Activated T-helper 2 cell treated with anti-CD3 and anti-CD28 coated beads, Interferon-gamma antibody, Interleukin-2, Interleukin-4, amounts not matched to agents 10 μg/mL and 5 μg/mL and 100 μg/mL, durations not matched to agents 14 hours and 24 hours and 36 hours (primary cell): ENCODE measurements at places on chromosomes 5 and 9.
A peak's percentile ranks its signal among the peaks of the same experiment; 100 is the strongest.

- no peak overlapping the region for H3K4me3 ChIP-seq
- no peak overlapping the region for H3K27ac ChIP-seq
- H3K27me3 ChIP-seq: peaks cover 3% of the 10 kb centered on the region
These were observed 74.0 kb upstream of the SPTLC1 start for GRCh38 chr9:92188969-92189781.

DNA sequence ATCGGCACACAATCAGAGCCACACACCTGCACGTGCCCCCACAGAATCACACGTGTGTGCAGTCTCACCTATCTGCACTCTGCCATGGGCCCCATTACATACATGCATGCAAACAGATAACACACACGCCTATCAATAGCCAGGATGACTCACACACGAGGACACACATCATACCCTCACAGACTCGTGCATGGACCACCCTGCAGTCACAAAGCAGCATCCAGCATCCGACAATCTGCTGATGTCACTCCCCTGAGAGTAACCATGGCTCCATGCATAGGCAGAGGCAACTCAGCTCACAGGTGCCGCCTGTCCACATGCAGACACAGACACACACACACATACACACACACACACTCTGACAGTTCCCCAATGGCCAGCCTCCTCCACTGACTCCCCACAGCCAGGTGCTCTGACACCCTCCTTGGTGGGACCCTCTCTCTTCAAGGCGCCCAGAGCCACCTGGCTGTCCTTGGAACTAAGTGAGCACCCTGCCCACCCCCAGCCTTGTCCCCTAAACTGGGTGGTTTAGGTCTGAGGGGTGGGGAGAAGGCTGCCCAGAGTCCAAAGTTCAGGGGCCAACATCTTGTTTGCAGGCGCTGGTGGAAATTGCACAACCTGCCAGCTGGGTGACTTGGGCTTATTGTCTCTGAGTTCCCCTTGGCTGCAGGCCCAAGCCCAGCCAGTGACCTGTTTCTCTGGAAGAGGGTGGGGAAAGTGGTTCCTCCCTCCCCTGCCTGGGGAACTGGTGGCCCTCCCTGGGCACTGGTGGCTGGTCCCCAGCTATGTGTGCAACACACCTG, 34.6 kb upstream of the NEK6 start:
- H3K36me3 ChIP-seq: no peaks in the 10 kb centered on the region
- no peak overlapping the region for H3K27ac ChIP-seq
- no peak for DNase-seq

GRCh38 chr5:157100140-157100679, 8.6 kb downstream of the HAVCR2 start:
- H3K36me3 ChIP-seq: peaks cover 71% of the 10 kb centered on the region
- peaks cover 30% of the 10 kb centered on the region for H3K4me1 ChIP-seq
- H3K4me3 ChIP-seq: peak overlapping the region; percentile 10

- DNase-seq: no peak
- no peaks in the 10 kb centered on the region for H3K36me3 ChIP-seq
- H3K27ac ChIP-seq: no peak overlapping the region
- peaks cover 20% of the 10 kb centered on the region for H3K27me3 ChIP-seq
- no peak overlapping the region for H3K4me3 ChIP-seq
- H3K4me1 ChIP-seq: no peaks in the 10 kb centered on the region
These were observed 167.9 kb upstream of the ACTBL2 start for GRCh38 chr5:57650360-57651069.

- no peaks in the 10 kb centered on the region for H3K4me1 ChIP-seq
- no peak overlapping the region for H3K27ac ChIP-seq
- H3K4me3 ChIP-seq: no peak overlapping the region
- no peaks in the 10 kb centered on the region for H3K36me3 ChIP-seq
- no peak for DNase-seq
- H3K27me3 ChIP-seq: peaks cover 30% of the 10 kb centered on the region
These were observed 63.2 kb downstream of the LHX2 start for GRCh38 chr9:124074746-124075145.

DNA sequence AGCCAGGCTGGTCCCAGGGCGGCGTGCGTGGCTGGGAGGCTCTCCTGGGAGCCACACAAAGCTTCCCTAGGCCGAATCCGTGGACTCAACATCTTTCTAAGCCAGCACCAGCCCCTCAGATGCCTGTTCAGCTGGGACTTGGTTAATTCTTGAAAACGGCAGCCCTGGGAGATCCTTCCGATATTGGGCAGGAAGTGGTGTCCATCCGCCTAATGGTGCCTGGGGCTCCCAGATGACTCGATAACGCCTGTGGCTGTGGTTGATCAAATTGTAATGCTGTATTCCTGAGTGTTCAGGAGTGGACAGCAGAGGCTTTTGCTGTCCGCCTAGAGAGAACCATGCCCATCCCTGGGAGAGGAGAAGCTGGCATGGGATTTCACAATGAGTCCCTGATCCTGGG, 14.1 kb downstream of the KCNT1 start:
- no peak for DNase-seq
- no peaks in the 10 kb centered on the region for H3K4me1 ChIP-seq
- H3K27ac ChIP-seq: no peak overlapping the region
- no peak overlapping the region for H3K4me3 ChIP-seq
- no peaks in the 10 kb centered on the region for H3K36me3 ChIP-seq

- H3K4me1 ChIP-seq: no peaks in the 10 kb centered on the region
- H3K36me3 ChIP-seq: peaks cover 84% of the 10 kb centered on the region
- no peak overlapping the region for H3K27ac ChIP-seq
These were observed 18.9 kb upstream of the PDCD6 start for GRCh38 chr5:252546-252945.

DNA sequence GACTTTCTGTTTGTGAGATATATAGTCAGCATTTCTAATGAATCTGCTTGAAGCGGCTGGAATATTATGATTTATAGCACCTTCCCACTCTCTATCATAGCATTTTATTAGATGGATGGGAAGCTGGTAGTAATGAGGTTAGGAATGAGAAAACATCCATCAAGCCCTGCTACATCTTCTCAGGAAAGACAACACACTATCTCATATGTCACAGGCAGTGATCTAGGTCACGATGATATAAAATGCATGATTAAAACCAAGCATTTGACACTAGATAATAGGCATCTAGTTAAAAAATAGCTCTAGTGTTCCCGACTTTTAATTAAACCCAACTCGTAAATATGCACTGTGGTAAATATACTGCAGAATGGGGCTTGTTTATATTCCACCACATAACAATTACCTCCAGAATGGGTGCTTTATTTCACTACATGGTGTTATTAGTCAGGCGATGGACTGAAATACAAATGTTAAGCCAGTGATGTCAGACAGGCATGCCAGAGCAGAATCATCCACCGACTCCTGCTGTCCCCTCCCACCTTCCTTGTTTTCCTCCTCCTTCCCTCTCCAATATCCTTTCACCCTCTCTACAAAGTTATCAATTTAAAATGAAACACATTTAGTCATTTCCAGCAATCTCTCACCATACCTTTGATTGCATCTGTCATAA, 286.8 kb downstream of the SPATA31D1 start:
- H3K27ac ChIP-seq: no peak overlapping the region
- DNase-seq: no peak
- no peaks in the 10 kb centered on the region for H3K36me3 ChIP-seq
- no peaks in the 10 kb centered on the region for H3K4me1 ChIP-seq
- no peaks in the 10 kb centered on the region for H3K27me3 ChIP-seq

DNA sequence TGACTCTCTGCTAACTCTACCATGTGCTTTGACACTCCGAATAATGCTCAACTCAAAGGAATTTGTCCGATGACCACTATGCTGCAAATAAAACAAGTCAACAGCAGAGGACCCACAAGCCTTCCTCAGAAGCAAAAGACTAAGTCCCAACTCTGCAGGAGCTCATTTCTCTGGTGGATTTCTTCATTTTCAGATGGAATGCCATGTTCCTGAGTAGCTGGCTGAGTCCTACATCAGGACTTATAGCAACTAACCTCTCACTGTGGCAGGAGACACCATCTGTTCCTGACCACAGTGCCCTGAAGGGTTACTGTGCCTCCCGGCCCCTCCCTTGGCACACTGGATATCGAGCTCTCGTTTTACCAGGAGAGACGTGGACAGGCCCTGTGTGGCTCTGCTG, 20.8 kb downstream of the LHFPL2 start:
- no peak overlapping the region for H3K27ac ChIP-seq
- DNase-seq: no peak
- no peaks in the 10 kb centered on the region for H3K4me1 ChIP-seq

DNA sequence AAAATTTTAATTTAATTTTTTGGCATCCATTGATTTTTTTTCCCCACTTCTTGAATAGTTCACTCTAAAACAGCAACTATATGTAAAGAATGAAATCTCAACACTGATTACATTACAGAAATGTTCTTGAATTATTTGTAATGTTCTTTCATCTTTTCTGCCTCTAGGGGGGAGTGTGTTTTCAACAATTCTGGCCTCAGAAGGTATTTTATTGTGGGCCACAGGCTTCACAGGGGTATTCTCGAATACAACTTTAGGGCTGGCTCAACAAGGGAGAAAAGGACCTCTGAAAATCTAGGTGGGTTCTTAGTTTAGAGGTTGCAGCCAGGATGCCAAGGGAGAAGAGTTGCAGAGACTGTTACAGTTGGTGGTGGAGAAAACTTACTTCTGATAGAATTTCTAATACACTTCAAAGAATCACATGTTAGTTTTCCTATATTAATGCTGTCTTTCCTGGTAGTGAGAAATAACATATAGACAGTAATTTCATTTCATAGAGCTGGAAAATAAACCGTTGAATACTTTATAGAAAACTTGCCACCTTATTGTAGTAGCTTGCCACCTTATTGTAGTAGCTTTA, 3.6 kb upstream of the NPR3 start:
- DNase-seq: no peak
- H3K36me3 ChIP-seq: no peaks in the 10 kb centered on the region
- H3K4me3 ChIP-seq: no peak overlapping the region
- H3K27me3 ChIP-seq: peaks cover 44% of the 10 kb centered on the region
- peaks cover 15% of the 10 kb centered on the region for H3K4me1 ChIP-seq
- H3K27ac ChIP-seq: no peak overlapping the region

GRCh38 chr5:107639990-107640389, 30.7 kb downstream of the EFNA5 start:
- H3K4me1 ChIP-seq: no peaks in the 10 kb centered on the region
- no peak overlapping the region for H3K4me3 ChIP-seq
- peaks cover 3% of the 10 kb centered on the region for H3K27me3 ChIP-seq
- no peak for DNase-seq

GRCh38 chr9:88011005-88011766, 36.9 kb upstream of the CDK20 start:
- DNase-seq: no peak
- H3K27me3 ChIP-seq: peaks cover 4% of the 10 kb centered on the region
- no peak overlapping the region for H3K4me3 ChIP-seq
- peaks cover 7% of the 10 kb centered on the region for H3K4me1 ChIP-seq
- no peaks in the 10 kb centered on the region for H3K36me3 ChIP-seq
- no peak overlapping the region for H3K27ac ChIP-seq

GRCh38 chr9:20713172-20713571, 29.1 kb downstream of the FOCAD start:
- peaks cover 10% of the 10 kb centered on the region for H3K36me3 ChIP-seq
- no peak for DNase-seq
- no peak overlapping the region for H3K27ac ChIP-seq
- H3K27me3 ChIP-seq: no peaks in the 10 kb centered on the region
- peaks cover 10% of the 10 kb centered on the region for H3K4me1 ChIP-seq
- H3K4me3 ChIP-seq: no peak overlapping the region

GRCh38 chr5:81244451-81244850, 11.3 kb downstream of the CKMT2 start:
- no peaks in the 10 kb centered on the region for H3K27me3 ChIP-seq
- no peak for DNase-seq
- H3K4me3 ChIP-seq: no peak overlapping the region
- peaks cover 6% of the 10 kb centered on the region for H3K4me1 ChIP-seq
- H3K27ac ChIP-seq: no peak overlapping the region
- H3K36me3 ChIP-seq: no peaks in the 10 kb centered on the region

DNA sequence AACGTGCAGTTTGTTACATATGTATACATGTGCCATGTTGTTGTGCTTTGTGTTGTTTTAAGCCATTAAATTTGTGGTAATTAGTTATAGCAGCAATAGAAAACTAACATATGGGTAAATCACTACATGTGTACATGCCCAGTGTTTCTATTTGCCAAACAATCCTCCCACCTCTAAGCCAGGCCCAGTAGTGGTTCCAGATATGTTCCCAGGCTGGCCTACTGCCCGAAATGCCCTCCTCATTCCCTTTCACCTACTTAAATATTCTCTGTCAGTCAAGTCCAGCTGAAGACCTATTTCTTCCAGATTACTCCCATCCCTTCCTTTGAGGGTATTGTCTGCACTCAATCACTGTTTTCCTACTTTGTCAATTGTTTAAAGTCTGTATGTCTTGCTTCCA, 24.1 kb upstream of the AGGF1 start:
- DNase-seq: no peak
- peaks cover 46% of the 10 kb centered on the region for H3K27me3 ChIP-seq
- no peaks in the 10 kb centered on the region for H3K4me1 ChIP-seq
- H3K36me3 ChIP-seq: no peaks in the 10 kb centered on the region
- H3K4me3 ChIP-seq: no peak overlapping the region

GRCh38 chr9:26262421-26263107, 584.3 kb upstream of the TUSC1 start:
- no peaks in the 10 kb centered on the region for H3K36me3 ChIP-seq
- H3K4me3 ChIP-seq: no peak overlapping the region
- H3K27me3 ChIP-seq: no peaks in the 10 kb centered on the region
- H3K4me1 ChIP-seq: no peaks in the 10 kb centered on the region
- no peak for DNase-seq

DNA sequence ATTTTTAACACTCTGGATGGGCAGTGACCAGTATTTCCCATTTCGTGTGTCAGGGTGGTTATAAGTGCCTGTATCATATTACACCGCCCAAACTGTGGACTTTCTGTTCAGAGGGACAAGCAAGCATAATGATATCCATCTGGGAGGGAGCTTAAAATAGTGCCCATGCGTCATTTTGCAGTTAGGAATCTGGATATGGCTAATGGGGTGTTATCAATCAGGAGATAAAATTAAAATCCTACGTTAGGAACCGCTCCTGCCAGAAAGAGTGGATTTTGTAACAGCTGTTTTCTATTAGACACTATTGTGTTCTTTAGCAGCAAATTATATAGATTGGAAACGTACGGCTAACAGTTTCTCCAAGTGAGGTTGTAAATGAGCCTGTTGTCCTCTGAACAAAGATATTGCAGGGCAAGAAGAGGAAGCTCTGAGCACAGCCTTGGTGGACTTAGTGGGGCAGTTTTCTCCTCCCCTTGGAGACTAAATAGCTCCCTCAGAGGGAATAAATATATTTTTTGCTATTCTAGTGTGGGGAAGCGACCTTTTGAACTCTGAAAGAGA, 160.4 kb downstream of the SPATA31D1 start:
- no peaks in the 10 kb centered on the region for H3K36me3 ChIP-seq
- no peaks in the 10 kb centered on the region for H3K4me1 ChIP-seq
- H3K27me3 ChIP-seq: no peaks in the 10 kb centered on the region

GRCh38 chr9:76581731-76582130, 122.7 kb downstream of the GCNT1 start:
- DNase-seq: no peak
- no peak overlapping the region for H3K4me3 ChIP-seq

DNA sequence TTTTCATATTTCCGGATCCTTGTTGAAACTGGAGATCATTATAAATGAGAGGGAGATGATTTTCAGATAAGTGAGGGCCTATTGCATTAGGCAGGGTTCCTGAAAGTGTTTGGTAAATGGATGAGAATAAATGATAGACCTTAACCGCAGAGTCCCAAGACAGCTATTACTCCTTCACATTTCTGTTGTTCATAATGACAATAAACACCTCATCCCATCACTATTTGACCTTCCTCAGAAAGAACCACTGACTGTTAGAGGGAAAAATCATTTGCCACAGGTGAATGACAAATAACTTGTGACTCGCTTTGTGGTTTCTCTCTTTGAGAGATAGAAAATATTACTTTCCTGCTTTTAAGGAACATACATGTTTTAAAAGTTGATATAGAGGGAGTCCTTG, 47.3 kb upstream of the TRMT10B start:
- no peaks in the 10 kb centered on the region for H3K36me3 ChIP-seq
- H3K27ac ChIP-seq: no peak overlapping the region
- H3K27me3 ChIP-seq: peaks cover 28% of the 10 kb centered on the region
- DNase-seq: no peak
